ENCODE measurements at places on chromosomes 12 and 14.
A peak's percentile ranks its signal among the peaks of the same experiment; 100 is the strongest.

DNA sequence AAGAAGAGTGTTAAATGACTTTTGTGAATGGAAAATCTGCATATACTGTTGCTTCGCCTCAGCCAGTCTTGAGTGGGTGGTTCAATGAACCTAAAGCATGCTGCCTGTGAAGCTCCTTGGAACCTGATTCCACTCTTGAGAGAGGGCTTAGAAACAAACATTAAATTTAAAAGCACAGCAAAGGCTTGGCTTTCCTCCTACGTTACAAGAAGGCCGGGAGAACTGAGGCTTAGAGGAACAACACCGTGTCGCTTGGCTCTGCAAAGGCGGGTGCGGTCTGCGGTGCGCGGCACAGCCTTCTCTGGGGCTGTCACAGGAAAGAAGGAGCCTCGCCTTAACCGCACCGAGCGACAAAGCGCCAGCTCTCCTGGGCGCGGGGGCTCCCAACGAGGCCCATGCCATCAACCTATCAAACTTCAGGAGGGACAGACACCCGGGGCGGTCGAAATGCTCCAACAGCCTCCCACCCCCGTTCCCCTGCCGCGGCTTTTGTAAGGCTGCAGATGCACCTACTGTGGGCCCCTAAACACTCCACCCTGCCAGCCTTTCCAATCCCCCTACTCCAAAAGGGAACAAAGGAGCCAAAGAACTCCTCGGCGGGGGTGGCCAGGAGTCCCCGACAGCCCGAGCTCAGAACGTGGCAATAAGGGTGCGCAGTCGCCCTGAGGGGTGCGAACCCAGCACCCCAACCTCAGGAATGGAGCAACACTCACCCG, 729 bp downstream of the OSBPL8 start:
- peak; percentile 29 for DNase-seq

DNA sequence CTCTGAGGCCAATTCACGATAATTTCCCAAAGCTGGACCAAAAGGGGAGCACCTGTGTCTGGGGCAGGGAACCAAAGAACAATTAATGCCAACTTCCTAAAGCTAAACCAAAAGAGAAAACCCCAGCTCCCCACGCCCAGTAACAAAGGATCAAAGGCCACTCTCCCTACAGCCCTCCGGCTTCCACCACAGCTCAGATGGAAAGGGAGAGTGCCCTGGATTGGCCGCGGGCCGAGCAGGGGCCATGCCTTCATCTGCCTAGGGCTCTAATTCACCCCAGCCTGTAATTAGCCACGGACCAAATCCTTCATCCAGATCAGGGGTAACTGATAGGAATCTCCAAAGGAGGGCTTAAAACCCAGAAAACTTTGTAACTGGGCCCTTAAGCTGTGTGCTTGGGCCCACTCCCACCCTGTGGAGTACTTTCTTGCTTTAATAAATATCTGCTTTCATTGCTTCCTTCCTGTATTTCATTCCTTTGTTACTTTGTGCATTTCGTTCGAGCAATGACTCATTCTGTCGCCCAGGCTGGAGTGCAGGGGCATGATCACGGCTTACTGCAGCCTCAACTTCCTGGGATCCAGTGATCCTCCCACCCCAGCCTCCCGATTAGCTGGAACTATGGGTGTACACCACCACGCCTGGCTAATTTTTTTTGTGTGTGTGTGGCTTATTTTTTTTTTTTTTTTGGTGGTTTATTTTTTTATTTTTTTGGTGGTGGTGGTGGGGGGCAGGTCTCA, 65.5 kb upstream of the PPP4R3A start:
- DNase-seq = no peak

GRCh38 chr14:102654298-102654697, 61.8 kb downstream of the RCOR1 start:
- DNase-seq = no peak

DNA sequence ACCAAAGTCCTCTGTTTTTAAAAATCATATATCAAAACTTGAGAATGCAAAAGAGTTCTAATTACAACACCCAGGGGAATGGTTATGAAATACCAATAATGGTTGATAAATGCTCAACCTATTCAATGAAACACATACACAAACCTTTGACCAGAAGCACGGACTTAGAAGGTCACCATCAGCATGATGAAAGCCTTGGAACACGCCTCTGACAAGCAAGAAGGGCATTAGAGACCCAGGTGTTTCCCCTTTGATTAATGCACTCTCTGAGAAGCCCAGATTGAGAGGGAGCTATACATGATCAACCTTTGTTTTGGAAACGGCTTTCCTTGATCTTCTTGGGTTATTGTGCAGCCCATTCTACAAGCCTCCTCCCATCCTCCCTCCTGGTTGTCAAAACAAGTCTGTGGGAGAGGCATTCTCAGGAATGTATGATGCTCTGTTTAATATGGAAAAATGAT, 69.0 kb downstream of the ZFP36L1 start:
- DNase-seq = no peak

DNA sequence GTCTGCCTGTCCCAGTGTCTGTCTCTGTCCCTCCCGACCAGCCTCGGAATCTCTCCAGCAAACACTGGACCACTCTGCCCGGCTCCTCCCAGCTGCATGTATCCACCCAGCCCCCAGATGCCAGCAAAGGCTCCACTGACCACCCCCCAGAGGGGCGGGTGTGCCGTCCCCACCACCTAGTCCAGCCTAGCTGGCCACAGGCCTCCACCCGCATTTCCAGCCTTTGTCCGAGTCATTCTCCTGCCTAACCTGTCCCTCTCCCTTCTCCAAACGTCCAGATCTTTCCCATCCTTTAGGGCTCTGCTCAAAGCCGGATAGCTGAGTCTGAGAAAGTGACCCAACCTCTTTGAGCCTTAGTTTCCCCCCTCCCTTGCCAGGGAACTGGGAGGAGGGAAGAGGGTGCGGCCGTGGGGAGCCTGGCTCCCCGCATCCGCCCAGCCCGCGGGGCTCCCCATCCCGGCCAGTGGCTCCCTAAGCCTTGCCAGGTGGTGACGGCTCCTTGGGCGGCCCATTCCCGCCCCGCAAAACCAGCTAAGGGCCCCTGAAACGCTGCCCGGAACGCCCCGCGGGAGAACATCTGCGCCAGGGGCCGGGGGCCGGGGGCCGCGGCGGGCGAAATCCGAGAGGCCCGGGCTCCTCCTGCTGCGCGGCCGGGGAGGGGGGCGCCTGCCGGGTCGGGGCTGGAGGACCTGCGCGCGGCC, 34.6 kb upstream of the ANKRD9 start:
- no peak for DNase-seq

GRCh38 chr14:93744176-93744575, 44.1 kb downstream of the PRIMA1 start:
- no peak for DNase-seq

- DNase-seq = no peak
Measured at GRCh38 chr14:53743371-53743770, 213.3 kb downstream of the BMP4 start.

DNA sequence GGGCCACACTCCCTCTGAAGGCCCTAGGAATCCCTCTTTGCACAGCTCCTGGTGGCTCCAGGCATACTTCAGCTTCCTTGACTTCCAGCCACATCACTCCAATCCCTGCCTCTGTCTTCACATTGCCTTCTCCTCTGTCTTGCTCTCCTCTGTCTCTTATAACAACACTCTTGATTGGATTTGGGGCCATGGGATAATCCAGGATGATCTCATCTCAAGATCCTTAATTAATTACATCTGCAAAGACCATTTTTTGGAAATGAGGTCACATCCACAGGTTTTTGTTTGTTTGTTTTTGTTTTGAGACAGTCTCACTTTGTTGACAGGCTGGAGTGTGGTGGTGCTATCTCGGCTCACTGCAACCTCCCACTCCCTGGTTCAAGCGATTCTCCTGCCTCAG, 88.7 kb downstream of the TMTC1 start:
- no peak for DNase-seq
